H1 (cell line): ENCODE measurements at places on chromosomes 3 and 15. TPM values are rescaled to one million over a fixed set of nuclear protein-coding genes. Genes with fewer than 3 reads are reported as not detected.

DNA sequence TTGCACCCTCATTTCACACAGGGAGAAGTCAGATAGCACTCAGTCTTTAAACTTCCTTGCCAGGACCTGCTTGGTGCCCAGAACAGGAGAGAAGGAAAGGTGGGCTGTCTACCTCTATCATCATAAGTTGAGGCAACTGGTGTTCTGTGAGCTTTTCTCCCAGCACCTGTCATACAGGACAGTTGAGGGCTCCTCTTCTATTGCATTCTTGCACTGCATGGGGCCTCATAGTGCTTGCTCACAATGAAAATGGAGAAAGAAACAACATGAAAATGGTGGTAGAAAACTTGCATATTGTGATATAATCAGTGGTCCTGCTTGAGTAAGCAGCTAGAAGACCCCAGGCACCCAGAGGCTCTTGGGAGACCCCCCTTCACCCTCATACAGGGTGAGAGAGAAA lies 311.7 kb upstream of the GOLIM4 start:
- peaks cover 3% of the 10 kb centered on the region; the same call in 1 of the 2 replicates for H3K4me1 ChIP-seq
- DNase-seq = no peak
- H3K27ac ChIP-seq = no peak overlapping the region
- H3K27me3 ChIP-seq = no peaks in the 10 kb centered on the region
- H3K36me3 ChIP-seq = no peaks in the 10 kb centered on the region

- DNase-seq = no peak
- H3K4me3 ChIP-seq = no peak overlapping the region
- H3K27ac ChIP-seq = no peak overlapping the region
These were observed 13.1 kb upstream of the OSBPL11 start for GRCh38 chr3:125608419-125608818.

Gene IL16
- 0.09 and 0.46 TPM in 2 replicates for total RNA-seq

DNA sequence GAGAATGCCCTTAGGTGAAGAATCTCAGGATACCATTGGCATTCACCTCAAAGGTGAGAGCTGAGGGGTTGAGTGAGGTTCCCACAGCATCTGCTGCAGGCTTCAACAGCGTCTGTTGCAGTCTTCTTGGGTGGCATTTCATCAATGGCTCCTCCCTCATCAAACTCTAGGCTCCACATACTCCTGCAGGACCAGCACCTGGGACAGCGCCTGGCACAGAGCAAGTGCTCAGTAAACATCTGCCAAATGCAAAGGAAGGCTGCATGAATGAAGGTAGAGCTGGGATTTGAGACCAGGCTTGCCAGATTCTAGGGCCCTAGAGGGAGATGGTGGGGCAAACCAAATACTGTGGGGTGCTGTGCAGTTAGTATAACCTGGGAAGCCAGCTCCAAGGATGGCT lies 9.6 kb downstream of the TRH start:
- no peaks in the 10 kb centered on the region for H3K4me1 ChIP-seq
- DNase-seq = no peak
- peaks cover 14% of the 10 kb centered on the region for H3K27me3 ChIP-seq
- H3K27ac ChIP-seq = no peak overlapping the region

GRCh38 chr3:156819842-156820691 lies 6.1 kb upstream of the LEKR1 start:
- no peak for DNase-seq
- no peak overlapping the region for H3K27ac ChIP-seq
- no peak overlapping the region for H3K4me3 ChIP-seq
- peaks cover 24% of the 10 kb centered on the region for H3K27me3 ChIP-seq
- H3K4me1 ChIP-seq = no peaks in the 10 kb centered on the region; the same call in 1 of the 2 replicates

DNA sequence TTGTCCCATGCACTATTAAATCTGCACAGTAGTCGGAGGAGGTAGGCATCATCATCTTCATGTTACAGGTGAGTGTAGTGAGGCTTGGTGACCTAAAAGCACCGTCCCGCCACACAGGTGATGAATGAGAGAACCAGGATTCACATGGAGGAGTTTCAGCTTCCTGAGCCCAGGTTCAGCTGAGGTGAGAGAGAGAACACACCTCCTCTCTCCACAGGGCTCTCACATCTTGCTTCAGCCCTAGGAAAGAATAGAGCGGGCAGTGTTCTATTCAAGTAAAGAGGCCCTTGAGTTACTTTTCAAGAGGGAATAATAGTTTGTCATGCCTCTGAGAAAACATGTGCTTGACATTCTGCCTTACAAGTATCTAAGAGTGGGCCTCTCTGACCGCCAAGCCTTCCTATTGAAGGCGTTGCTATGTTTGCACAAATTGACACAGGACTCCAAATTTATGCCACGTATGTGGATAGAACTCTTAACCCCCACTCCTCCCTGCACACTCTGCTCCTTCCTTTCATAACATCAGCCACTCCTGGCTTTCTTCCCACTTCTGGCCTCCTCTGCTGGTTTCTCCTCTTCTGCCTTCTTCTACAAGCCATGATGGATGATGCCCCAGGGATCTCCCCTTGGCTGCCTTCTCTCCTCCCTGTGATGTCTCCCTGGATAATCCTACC lies 138.3 kb upstream of the ABHD17C start:
- H3K27me3 ChIP-seq = no peaks in the 10 kb centered on the region
- no peak overlapping the region for H3K4me3 ChIP-seq
- no peaks in the 10 kb centered on the region; the same call in 1 of the 2 replicates for H3K36me3 ChIP-seq
- no peak overlapping the region for H3K27ac ChIP-seq
- peak; percentile 19 for DNase-seq

Gene FOXB1
- total RNA-seq = 1.5 and 2.1 TPM in 2 replicates

DNA sequence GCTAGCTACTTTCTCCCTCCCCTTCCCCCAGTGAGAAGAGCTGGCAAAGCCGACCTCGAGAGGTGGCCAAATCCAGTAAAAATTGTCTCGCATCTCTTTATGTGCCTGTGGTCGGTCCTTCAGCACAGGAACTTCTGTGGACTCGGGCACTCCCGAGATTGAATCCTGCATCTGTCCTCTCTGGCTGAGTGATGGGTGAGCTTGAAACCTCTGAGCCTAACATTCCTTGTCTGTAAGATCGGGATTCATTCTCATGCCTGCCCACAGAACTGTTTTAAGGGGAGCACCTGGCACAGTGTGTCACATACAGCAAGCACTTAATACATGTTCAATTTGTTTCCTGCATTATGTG lies 11.3 kb downstream of the CX3CR1 start:
- no peak overlapping the region for H3K4me3 ChIP-seq
- H3K27ac ChIP-seq = no peak overlapping the region
- H3K4me1 ChIP-seq = no peaks in the 10 kb centered on the region
- H3K27me3 ChIP-seq = no peaks in the 10 kb centered on the region
- H3K36me3 ChIP-seq = no peaks in the 10 kb centered on the region

DNA sequence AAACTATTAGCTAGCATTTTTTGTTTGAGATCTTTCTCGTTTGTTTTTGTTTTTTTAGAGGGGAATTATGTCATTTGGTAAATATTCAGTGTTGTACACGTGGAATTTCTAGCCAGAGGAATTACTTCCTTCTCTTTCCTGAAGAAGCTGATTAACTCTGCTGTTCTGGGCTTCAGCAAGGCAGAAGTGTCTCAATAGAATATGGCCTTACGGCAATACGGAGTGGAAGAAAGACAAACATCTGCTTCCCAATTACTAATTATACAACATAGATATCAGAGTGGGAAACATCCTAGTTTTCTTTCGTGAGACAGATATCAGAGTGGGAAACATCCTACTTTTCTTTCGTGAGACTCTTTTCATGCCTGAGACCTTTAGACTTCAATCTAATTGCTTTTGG lies 11.9 kb downstream of the P3H2 start:
- no peak overlapping the region for H3K27ac ChIP-seq
- H3K36me3 ChIP-seq = no peaks in the 10 kb centered on the region; the same call in 1 of the 2 replicates
- no peaks in the 10 kb centered on the region for H3K4me1 ChIP-seq
- H3K4me3 ChIP-seq = no peak overlapping the region
- no peaks in the 10 kb centered on the region for H3K27me3 ChIP-seq

DNA sequence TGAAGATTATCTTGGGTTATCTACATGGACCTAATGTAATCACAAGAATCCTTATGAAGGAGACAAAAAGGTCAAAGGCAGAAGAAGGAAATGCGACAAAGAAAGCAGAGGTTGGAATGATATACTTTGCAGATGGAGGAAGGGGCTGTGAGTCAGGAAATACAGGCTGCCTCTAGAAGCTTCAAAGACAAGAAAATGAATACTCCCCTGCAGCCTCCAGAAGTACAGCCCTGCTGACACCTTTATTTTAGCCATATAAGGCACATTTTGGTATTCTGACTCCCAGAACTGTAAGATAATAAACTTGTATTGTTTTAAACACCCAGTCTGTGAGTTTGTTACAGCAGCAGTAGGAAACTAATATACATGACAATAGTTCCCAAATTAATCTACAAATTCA lies 58.6 kb downstream of the SIDT1 start:
- H3K27me3 ChIP-seq = no peaks in the 10 kb centered on the region
- H3K36me3 ChIP-seq = no peaks in the 10 kb centered on the region
- peaks cover 3% of the 10 kb centered on the region for H3K4me1 ChIP-seq
- no peak overlapping the region for H3K27ac ChIP-seq

- peak overlapping the region; percentile 34 for H3K4me3 ChIP-seq
- H3K4me1 ChIP-seq = no peaks in the 10 kb centered on the region
These were observed 438 bp downstream of the SHOX2 start for GRCh38 chr3:158105710-158106253.

GRCh38 chr15:85112997-85113396 lies 131.3 kb downstream of the PDE8A start:
- DNase-seq = no peak
- no peak overlapping the region for H3K27ac ChIP-seq
- H3K4me3 ChIP-seq = no peak overlapping the region
- no peaks in the 10 kb centered on the region for H3K4me1 ChIP-seq
- H3K36me3 ChIP-seq = no peaks in the 10 kb centered on the region

- H3K4me3 ChIP-seq = no peak overlapping the region
- H3K36me3 ChIP-seq = no peaks in the 10 kb centered on the region
These were observed 589.3 kb downstream of the RBMS3 start for GRCh38 chr3:29870136-29870535.

Gene NOP10
- total RNA-seq = 285 and 297 TPM in 2 replicates

Gene GASK1A
- total RNA-seq = 7.9 and 11.5 TPM in 2 replicates

GRCh38 chr3:109995377-109995776 lies 658.0 kb upstream of the DPPA4 start:
- no peak overlapping the region for H3K4me3 ChIP-seq
- no peak overlapping the region for H3K27ac ChIP-seq
- no peaks in the 10 kb centered on the region for H3K36me3 ChIP-seq
- no peaks in the 10 kb centered on the region for H3K4me1 ChIP-seq
- DNase-seq = no peak

DNA sequence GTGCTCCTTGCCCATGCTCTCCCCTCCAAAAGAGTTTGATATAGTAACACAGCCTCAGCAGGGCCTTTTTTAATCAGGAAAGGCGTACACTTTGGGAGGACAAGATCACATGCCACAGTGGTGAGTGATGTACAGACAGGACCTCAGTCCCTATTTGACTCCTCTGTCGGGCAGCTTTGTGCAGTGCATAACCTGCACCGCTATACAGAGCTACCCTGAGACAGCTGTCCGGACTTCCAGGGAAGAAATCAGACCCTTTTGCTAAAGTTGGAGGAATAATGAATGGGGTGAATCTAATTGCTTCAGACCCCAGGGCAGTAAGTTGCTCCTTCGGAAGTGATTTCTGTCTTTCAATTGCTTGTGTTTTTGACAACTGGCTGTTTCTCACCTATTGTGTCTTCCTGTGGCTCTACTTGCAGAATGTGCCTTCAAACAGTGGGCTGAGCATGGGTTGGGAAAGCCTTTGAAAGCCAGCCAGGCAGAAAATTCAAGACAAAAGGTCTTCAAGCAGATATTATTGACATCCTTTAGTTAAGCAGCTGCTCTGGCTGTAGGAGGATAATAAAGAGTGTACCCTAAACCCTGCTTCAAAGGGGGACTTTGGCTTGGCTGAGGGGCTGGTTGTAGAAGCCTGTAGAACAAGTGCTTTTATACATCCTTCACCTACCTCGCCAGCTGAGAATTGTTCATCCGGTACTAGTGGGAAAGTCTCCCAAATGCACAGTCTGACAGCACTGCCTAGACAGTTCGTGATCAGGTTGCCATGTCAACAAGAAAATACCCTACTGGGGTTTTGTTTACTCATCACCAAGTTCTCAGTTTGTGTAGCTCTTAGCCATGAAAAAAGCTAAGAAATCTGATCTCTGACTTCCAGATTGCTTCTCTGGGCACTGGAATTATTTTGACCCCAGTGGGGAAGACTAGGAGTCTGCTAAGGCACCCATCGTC lies 35.1 kb downstream of the SNTN start:
- H3K4me1 ChIP-seq = no peaks in the 10 kb centered on the region
- no peak overlapping the region for H3K4me3 ChIP-seq
